ENCODE measurements at places on chromosomes 11 and 22.

DNA sequence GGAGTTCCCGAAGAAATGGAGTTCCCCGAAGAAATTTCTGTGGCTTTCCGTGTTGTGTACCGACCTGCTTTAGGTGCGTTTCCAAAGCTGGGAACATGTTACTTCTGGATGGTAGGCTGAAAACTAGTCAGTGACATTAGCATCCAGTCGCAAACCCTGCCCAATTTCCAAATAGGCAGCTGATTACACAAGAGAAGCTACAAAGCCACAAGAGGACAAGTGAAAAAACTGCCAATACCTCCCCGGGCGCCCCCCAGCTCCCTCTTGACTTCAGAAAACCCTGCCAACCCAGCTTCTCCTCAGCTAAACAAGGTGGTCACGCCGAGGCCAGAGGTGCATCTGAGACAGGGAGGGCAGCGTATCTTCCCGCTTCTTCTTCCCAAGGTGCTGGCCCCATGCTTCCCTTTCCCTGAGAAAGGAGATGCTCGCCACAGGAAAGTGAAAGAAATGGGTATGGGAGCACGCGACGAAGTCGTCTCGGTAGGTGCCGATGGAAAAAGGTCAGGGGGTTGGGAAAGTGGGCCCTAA, 551 bp downstream of the AGBL2 start:
- DNase-seq: no peak
- peaks cover 25% of the 10 kb centered on the region for H3K4me1 ChIP-seq
- H3K27me3 ChIP-seq: peaks cover 8% of the 10 kb centered on the region
- peak overlapping the region; percentile 95 for H3K4me3 ChIP-seq
- H3K36me3 ChIP-seq: peaks cover 28% of the 10 kb centered on the region

GRCh38 chr11:5933116-5933515, 8.9 kb upstream of the OR56A3 start:
- peaks cover 10% of the 10 kb centered on the region for H3K27me3 ChIP-seq
- no peak for DNase-seq

- peaks cover 70% of the 10 kb centered on the region for H3K4me1 ChIP-seq
- H3K27me3 ChIP-seq: no peaks in the 10 kb centered on the region
- H3K4me3 ChIP-seq: no peak overlapping the region
- DNase-seq: no peak
- H3K36me3 ChIP-seq: peaks cover 29% of the 10 kb centered on the region
- H3K27ac ChIP-seq: peak overlapping the region; percentile 39
These were observed 25.2 kb downstream of the BCR start for GRCh38 chr22:23205339-23206049.

GRCh38 chr22:44496305-44496704, 1.7 kb downstream of the RTL6 start:
- H3K27ac ChIP-seq: no peak overlapping the region
- H3K27me3 ChIP-seq: peaks cover 5% of the 10 kb centered on the region
- DNase-seq: no peak
- peaks cover 60% of the 10 kb centered on the region for H3K36me3 ChIP-seq
- peaks cover 32% of the 10 kb centered on the region for H3K4me1 ChIP-seq
- peak overlapping the region; percentile 81 for H3K4me3 ChIP-seq

DNA sequence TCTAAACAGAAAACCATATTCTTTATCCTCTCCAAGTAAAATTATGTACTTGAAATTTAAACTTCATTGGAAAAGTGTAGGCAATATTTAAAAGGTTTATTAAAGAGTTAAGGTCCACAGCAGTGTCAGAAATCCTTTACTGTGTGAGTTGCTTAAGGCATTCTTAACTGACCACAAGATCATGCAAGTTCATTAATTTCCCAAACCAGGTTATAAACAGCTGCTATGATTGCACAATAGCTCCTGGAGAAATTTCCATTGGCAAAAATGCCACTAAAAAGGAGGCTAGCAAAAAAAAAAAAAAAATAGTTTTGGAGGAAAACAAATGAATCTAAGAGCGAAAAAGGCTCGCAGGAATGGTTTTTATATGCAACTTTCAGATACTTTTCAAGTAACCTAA, 106.2 kb downstream of the ETS1 start:
- H3K27me3 ChIP-seq: peaks cover 3% of the 10 kb centered on the region
- H3K27ac ChIP-seq: no peak overlapping the region
- no peak overlapping the region for H3K4me3 ChIP-seq
- H3K4me1 ChIP-seq: peaks cover 15% of the 10 kb centered on the region
- H3K36me3 ChIP-seq: peaks cover 87% of the 10 kb centered on the region

DNA sequence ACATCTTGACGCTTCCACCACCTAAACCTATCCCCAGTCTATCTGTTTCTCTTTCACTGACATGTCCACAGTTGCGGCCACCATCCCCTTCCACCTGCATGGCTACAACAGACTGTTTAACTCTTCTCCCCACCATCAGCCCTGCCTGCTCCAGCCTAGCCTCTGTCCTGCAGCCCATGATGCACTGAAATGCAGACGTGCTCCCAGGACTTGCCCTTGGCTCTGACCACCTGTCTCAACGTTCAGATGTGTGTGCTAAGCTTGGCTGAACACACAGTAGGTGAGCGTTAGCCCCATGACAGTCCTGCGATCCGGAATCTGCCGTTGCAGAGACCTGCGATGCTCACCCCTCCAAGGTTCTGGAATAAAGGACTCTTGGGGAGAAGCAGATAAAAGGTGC, 22.7 kb downstream of the CBX7 start:
- H3K27me3 ChIP-seq: peaks cover 4% of the 10 kb centered on the region
- H3K4me1 ChIP-seq: peaks cover 48% of the 10 kb centered on the region
- DNase-seq: no peak

DNA sequence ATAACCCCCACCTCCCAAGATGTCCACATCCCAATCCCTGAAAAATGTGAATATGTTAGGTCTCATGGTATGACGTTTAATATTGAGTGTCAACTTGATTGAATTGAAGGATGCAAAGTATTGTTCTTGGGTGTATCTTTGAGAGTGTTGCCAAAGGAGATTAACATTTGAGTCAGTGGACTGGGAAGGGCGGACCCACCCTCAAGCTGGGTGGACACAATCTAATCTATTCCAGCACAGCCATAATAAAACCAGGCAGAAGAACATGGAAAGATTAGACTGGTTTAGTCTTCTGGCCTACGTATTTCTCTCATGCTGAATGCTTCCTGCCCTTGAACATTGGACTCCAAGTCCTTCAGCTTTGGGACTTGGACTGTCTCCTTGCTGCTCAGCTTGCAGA, 315.5 kb downstream of the GUCY1A2 start:
- no peak overlapping the region for H3K27ac ChIP-seq
- H3K4me3 ChIP-seq: no peak overlapping the region
- DNase-seq: no peak
- H3K27me3 ChIP-seq: no peaks in the 10 kb centered on the region
- no peaks in the 10 kb centered on the region for H3K36me3 ChIP-seq

DNA sequence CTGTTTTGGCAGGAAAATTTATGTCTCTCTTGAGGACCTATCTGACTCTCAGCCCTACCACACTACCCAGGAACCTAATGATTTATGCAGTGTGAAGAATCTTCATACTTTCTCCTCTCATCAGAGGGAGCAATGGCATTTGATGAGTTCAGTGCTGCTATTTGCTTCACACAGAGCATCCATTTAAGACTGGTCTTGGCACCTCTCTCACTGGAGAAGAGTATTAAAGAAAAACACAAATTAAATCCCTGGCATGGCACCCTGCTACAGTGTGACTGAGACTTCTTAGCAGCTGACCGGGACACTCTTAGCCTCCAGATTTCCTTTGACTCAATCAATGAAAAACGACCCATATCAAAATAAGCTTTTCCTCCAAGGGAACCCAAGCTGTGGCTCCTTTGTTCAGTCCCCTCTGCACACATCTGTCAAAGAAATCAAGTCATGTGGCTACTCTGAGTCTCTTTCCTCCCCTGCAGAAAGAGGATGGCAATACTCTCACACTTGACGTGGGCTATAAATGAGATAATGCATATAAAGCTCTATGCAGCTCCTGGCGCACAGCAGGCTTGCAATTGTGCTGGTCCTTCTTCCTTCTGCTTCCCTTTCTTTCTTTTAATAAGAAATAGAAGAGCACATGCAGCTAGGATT, 186.1 kb upstream of the E2F8 start:
- H3K4me1 ChIP-seq: peaks cover 59% of the 10 kb centered on the region
- DNase-seq: no peak
- H3K36me3 ChIP-seq: no peaks in the 10 kb centered on the region

DNA sequence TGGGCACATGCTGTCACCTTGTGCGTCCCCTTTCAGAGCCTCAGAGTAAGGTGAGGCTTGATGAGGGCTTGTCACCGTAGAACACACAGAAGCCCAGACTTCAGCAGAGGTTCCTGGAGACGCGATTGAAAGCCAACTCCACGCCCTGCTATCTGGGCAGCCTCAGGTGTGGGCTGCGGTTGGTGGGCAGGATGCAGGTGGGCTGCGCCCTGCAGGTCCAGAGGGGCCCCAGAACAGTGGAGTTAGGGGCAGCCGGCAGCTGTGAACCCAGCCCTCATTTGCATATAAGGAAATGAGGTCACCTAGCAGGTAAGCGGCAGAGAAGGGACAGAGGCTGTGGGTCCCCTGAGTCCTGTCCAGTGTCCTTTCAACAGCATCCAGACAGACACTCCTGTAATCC, 15.4 kb downstream of the PHLDA2 start:
- H3K4me1 ChIP-seq: peaks cover 17% of the 10 kb centered on the region
- H3K4me3 ChIP-seq: no peak overlapping the region
- peaks cover 4% of the 10 kb centered on the region for H3K27me3 ChIP-seq
- H3K36me3 ChIP-seq: no peaks in the 10 kb centered on the region

GRCh38 chr11:60498853-60499252, 6.3 kb downstream of the MS4A12 start:
- no peak overlapping the region for H3K4me3 ChIP-seq
- no peaks in the 10 kb centered on the region for H3K36me3 ChIP-seq
- DNase-seq: no peak
- H3K27me3 ChIP-seq: no peaks in the 10 kb centered on the region

- DNase-seq: no peak
- H3K36me3 ChIP-seq: no peaks in the 10 kb centered on the region
- H3K27ac ChIP-seq: no peak overlapping the region
- no peak overlapping the region for H3K4me3 ChIP-seq
- peaks cover 14% of the 10 kb centered on the region for H3K4me1 ChIP-seq
- peaks cover 28% of the 10 kb centered on the region for H3K27me3 ChIP-seq
These were observed 1.8 kb downstream of the SLC16A8 start for GRCh38 chr22:38081941-38082828.

GRCh38 chr22:30582788-30583545, 8.5 kb upstream of the GAL3ST1 start:
- H3K4me3 ChIP-seq: no peak overlapping the region
- H3K36me3 ChIP-seq: peaks cover 34% of the 10 kb centered on the region
- no peak overlapping the region for H3K27ac ChIP-seq
- DNase-seq: no peak
- H3K4me1 ChIP-seq: no peaks in the 10 kb centered on the region
- no peaks in the 10 kb centered on the region for H3K27me3 ChIP-seq

- peaks cover 3% of the 10 kb centered on the region for H3K36me3 ChIP-seq
- no peak for DNase-seq
- H3K4me3 ChIP-seq: no peak overlapping the region
- peaks cover 37% of the 10 kb centered on the region for H3K27me3 ChIP-seq
- H3K27ac ChIP-seq: no peak overlapping the region
These were observed 22.0 kb downstream of the OVOL1 start for GRCh38 chr11:65808744-65809341.

- peaks cover 95% of the 10 kb centered on the region for H3K4me1 ChIP-seq
- H3K36me3 ChIP-seq: peaks cover 10% of the 10 kb centered on the region
- no peak for DNase-seq
- H3K27me3 ChIP-seq: no peaks in the 10 kb centered on the region
- H3K27ac ChIP-seq: peak overlapping the region; percentile 86
These were observed 51.0 kb downstream of the TEAD1 start for GRCh38 chr11:12725055-12725862.

GRCh38 chr22:40808018-40808841, 10.9 kb downstream of the SLC25A17 start:
- H3K36me3 ChIP-seq: peaks cover 30% of the 10 kb centered on the region
- no peak overlapping the region for H3K4me3 ChIP-seq
- no peak for DNase-seq
- H3K4me1 ChIP-seq: peaks cover 5% of the 10 kb centered on the region

- no peak overlapping the region for H3K4me3 ChIP-seq
- H3K4me1 ChIP-seq: no peaks in the 10 kb centered on the region
- no peak for DNase-seq
- H3K36me3 ChIP-seq: peaks cover 27% of the 10 kb centered on the region
These were observed 15.9 kb downstream of the TTLL12 start for GRCh38 chr22:43171019-43171491.

DNA sequence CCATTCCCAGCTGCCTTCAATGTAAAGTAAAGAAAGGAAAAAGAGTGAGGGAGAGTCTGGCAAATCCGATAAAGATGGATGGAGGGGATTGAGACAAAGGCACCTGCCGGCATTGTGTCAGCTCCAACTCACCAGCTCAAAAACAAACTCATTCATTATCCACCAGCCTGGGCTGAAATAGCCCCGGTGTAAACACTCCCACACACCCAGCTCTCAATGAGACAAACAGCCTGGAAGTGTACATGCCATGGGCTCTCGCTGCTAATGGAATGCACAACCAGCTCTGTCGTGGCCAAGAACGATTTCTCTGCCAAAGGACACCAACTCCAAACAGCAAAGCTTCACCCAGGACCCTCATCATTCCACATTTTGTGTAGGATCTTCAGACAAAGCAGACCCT, 89.3 kb upstream of the OPCML start:
- H3K36me3 ChIP-seq: no peaks in the 10 kb centered on the region
- H3K4me1 ChIP-seq: peaks cover 7% of the 10 kb centered on the region
- no peak overlapping the region for H3K4me3 ChIP-seq

- H3K27ac ChIP-seq: no peak overlapping the region
- no peak for DNase-seq
- no peaks in the 10 kb centered on the region for H3K36me3 ChIP-seq
- peaks cover 18% of the 10 kb centered on the region for H3K27me3 ChIP-seq
These were observed 43.0 kb downstream of the RTN4R start for GRCh38 chr22:20224917-20225692.

- peaks cover 3% of the 10 kb centered on the region for H3K27me3 ChIP-seq
- peaks cover 12% of the 10 kb centered on the region for H3K4me1 ChIP-seq
- no peak overlapping the region for H3K4me3 ChIP-seq
These were observed 66.2 kb downstream of the HIPK3 start for GRCh38 chr11:33323421-33323820.

- no peak overlapping the region for H3K27ac ChIP-seq
- no peak overlapping the region for H3K4me3 ChIP-seq
- no peak for DNase-seq
- H3K4me1 ChIP-seq: peaks cover 23% of the 10 kb centered on the region
- H3K27me3 ChIP-seq: peaks cover 46% of the 10 kb centered on the region
These were observed 24.2 kb upstream of the TMPRSS4 start for GRCh38 chr11:118052581-118053206.

- H3K4me1 ChIP-seq: peaks cover 58% of the 10 kb centered on the region
- peaks cover 19% of the 10 kb centered on the region for H3K27me3 ChIP-seq
- DNase-seq: peak; percentile 90
- peak overlapping the region; percentile 96 for H3K4me3 ChIP-seq
These were observed 2.5 kb downstream of the MTA2 start for GRCh38 chr11:62599069-62599696.

DNA sequence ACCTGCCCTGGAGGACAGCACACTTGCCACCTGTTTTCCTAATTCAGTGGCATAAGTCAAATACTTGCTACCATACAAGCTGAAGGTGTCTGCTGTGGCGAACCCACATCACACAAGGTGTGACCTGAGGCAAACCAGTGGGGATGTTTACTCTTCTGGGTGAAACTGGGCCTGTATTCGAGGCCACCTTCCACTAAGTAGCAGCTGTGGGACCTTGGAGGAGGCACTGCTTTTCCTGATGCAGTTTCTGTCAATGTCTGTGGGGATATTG, 927.4 kb downstream of the BRD1 start:
- H3K4me1 ChIP-seq: peaks cover 5% of the 10 kb centered on the region
- H3K4me3 ChIP-seq: no peak overlapping the region
- H3K36me3 ChIP-seq: no peaks in the 10 kb centered on the region
- H3K27ac ChIP-seq: no peak overlapping the region
- peaks cover 14% of the 10 kb centered on the region for H3K27me3 ChIP-seq
